Fibroblast of skin of right biceps (primary cell): ENCODE measurements at places on chromosomes 6 and 20.

DNA sequence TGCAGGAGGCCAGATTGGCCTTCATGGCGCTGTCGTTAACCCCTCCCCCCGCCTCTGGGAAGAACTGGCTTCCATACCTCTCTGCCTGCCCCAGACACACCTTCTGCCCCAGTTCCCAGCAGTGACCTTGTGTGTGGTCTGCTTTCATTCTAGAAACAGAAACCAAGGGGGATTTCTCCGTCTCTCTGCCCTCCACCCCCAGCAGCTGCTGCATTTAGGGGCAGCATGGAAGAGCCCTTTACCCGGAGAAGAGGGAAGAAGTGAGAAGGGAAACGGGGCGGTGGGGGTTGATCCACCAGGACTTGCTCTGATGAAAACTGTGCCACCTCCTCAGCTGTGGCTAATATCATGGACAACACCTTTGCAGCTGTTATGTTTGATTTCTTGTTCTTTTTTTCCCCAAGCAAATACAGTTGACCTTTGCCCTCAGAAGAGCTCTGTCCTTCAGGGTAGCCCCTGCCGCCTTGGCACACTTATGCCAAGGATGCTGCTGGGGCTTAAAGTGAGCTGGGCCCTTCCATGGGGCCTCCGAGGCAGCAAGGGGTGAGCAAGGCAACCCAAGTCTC lies 6.1 kb downstream of the GLP1R start:
- DNase-seq = no peak

GRCh38 chr6:28134015-28134414 lies 7.7 kb upstream of the ZKSCAN8 start:
- DNase-seq = peak; percentile 49

DNA sequence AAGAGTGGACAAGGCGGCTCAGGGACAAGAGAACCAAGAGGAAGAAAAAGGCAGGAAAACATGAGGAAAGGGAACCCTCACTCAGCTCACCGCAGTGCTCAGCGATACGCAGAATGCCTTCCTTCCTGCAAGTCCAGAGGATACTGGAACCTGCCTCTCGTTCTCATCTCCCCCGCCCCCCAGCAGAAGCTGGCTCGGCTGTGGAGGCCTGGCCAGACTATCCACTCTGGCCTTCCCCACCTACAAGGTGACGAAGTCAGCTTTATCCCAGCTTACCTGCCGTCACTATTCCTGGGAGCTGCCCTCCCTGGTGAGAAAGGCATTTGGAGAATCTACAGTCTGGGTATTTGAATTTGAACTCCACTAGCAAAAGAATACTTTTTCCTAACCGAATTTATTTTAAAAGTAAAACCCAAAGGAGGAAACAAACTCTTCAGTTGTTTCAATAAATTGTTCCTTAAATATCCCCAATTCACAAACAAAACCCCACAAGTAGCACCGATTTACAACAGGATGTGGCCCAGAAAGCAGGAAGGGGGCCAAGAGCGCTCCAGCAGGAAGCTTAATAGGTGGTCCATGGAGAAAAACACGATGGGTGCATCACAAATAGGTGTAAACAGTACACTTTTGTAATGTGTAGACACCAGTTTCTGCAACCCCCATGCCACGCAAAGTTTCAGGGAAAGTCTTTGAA lies 2.1 kb upstream of the DIDO1 start:
- peak; percentile 25 for DNase-seq

DNA sequence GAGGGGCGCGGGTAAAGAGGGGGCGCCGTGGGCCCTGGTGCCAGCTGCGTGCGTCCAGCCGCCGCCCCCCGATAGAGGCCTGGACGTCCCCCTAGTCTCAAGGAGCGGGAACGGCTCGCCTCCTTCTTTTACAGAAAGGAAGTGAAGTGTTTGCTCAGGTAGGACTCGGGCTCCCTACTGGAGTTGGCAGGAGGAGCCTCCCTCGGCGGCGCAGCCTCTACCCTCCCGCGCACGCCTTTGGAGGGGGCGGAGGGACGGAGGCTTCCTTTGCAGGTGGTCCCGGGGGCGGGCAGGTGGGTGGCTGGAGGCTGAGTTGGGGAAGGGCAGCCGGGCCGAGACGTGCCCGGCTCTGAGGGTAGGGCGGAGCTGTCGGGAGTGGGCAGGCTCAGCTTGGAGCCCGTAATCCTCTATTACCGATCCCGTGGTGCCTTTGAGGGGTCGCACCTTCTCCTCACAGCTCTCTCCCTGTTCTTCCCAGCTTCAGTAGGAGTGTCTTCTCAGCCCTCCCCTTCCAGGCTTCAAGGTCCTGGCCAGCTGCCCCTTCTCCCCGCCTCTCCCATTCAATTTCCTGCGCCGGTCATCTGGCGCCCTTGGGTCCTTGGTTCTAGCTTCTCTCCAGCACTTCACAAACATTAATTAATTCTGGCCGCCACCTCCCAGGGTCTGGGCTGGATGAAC lies 728 bp downstream of the ITPR3 start:
- no peak for DNase-seq

DNA sequence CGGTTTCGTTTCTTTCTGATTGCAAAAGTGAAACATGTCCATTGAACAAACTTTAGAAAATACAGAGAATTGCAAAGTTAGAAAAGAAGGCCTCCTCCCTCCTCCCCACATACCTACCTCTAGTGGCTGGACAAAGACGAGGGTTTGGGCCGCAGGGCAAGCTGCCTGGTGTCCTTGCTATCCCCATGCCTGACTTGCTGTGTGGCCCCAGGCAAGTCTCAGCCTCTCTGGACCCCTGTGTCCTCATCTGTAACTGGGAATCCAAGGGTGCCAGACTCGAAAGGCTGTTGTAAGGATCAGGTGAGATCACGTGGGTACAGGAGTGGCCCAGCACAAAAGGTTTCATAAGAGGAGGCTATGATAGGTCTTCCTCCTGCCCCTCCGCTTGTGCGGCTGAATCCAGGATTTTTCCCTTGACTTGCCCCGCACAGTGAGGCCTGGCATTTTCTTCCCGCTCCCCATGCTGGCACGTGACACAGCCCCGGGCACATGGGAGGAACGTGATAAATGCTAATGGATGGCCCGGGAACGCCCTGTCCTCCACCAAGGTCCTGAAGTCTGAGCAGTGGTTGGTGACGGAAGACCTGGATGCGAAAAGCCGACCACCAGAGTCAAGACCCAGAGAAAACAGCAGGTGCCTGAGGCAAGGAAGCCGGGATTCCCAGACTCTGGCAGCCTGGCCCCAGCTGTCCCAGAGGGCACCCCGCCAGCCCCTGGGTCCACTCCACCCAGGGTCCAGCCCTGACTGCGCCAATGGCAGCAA lies 55.8 kb downstream of the UBE2V1 start:
- DNase-seq = no peak

DNA sequence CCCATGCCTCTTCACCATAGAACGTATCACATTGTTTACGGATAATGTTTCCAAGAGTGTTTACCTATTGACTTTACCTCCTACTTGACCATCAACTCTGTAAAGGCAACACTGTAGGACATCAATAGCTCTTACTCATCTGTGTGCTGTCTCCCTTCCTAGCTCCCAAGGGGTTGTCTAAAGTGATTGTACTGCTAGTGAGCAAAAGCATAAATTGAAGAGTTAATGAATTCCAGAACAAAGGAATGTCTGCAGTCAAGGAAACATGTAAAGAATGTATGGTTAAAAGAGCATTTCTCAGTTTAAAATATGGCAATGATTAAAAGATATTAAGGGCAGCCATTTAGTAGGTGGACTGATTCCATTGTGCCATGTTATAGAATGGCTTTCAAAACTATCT lies 985.4 kb downstream of the TBC1D32 start:
- peak; percentile 70 for DNase-seq

DNA sequence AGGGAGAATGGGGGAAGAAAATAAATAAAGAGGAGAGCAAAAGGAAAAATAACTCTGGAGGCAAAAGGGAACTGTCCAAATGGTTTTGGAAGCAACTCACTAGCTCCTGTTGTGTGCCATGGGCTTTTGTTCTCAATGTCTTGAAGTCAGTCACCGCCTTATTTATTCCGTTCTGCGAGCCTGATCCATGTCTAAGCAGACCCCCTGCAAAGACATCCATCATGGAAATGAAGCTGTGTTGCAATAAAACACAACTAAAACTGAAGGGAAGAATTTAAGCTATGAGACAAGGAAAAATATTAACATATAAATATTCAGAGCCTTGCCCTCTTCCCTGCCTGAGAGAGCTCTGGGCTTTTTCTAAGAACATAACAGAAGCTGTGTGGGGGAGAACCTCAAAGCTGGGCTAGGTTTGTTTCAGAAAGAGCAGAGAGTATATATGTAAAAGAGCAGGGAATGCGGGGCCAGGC lies 373.2 kb upstream of the CNR1 start:
- no peak for DNase-seq

DNA sequence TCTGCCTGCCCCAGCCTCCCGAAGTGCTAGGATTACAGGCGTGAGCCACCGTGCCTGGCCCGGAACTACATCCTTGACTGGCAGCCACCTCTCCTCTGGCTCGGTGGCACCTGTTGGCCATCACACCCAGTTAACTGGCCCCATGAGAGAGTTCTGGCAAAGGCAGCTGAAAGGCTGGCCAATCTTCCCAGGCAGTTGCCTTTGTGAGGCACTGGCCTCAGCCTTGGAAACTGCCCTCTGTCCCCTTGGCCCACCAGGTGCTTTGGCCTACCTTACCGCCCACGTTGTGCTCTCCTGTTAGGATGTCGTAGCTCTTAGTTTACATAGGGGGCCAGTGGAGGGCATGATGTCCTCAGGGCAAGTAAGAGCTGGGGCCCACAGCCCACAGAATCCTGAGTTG lies 9.6 kb upstream of the MANBAL start:
- DNase-seq = no peak

DNA sequence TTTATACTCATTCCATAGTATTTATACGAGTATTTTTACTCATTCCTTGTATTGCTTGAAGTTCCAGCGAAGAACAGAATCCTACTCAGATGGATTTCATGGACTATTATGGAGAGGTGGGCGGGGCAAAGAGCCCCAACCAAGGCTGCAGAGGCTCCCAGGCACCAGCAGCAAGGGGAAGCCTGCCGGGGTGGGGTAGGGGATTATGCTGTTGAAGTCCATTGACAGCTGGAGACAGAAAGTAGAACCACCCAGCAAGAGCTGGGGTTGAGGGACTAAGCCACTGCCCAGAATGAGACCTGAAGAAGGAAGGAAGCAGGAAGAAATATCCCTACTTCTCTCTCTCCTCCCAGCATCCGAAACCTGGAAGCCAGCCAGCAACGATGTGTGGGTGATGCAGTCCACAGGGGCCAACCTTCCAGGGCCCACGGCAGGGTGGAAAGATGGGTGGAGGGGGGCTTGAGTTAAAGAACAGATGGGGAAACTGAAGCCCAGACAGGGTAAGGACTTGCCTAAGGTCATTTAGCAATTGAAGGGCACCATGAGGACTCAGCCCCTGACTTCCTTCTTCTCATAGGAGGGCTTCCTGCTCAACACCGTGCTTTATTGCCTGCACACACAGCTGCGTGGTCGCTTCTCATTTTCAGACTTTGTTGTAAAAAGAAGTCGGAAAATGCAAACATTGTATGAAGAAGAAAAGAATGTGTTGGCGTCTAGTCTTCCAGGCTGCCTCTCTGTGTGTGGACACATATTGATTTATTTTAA lies 18.3 kb upstream of the GTSF1L start:
- no peak for DNase-seq

DNA sequence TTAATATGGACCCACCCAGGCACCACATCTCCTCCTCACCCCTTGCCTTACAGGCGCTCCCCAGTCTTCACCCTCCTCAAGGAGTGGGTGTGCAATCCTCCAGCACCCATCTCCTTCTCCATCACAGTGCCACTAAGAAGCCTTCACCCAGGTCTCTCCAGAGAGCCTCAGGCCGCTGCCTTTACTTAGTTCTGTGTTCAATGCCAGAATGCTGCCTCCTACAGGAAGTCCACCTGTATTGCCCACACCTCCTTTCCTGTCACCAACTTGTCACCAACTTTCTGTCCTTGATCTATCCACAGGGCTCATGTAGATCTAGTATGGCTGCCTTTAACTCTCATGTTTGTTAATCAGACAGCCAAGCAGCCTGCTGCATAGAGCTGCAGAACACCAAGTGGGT lies 586 bp upstream of the LST1 start:
- DNase-seq = no peak

DNA sequence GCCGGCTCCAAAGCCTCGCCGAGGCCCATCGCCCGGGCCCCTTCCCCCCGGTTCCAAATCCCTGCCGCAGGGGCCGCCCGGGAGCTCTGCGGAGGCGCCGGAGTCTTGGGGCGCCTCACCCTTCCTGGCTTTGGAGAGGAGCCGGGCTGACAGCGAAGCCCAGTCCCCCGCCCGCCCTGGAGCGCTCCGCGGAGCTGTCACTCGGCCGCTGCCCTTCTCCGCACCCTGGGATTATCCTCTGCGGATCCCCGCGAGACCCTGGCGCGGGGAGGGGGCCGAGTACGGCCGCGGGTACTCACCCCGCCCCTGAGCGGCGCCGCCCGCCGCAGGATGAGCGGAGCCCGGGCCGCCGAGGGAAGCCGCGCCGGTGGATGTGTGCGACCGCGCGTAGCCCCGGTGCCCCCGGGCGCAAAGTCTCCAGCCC lies 343 bp downstream of the SNAP91 start:
- DNase-seq = peak; percentile 7

DNA sequence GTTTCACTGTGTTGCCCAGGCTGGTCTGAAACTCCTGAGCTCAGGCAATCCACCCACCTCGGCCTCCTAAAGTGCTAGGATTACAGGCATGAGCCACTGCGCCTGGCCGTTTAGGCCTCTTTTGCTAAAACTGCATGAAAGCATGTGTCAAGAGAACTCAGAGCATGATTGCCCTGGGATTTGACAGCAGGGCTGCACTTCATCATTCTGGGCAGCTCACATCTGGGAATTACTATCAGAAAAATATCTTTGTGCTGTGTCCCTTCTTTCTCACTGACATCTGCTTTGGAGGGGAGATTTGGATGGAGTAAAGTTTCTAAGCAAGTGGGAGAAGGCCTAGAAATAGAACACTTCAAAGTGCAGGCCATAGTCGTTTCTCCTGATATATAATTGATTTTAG lies 59.6 kb upstream of the EIF2S2 start:
- DNase-seq = no peak
